ENCODE measurements at places on chromosomes 2 and 18.

DNA sequence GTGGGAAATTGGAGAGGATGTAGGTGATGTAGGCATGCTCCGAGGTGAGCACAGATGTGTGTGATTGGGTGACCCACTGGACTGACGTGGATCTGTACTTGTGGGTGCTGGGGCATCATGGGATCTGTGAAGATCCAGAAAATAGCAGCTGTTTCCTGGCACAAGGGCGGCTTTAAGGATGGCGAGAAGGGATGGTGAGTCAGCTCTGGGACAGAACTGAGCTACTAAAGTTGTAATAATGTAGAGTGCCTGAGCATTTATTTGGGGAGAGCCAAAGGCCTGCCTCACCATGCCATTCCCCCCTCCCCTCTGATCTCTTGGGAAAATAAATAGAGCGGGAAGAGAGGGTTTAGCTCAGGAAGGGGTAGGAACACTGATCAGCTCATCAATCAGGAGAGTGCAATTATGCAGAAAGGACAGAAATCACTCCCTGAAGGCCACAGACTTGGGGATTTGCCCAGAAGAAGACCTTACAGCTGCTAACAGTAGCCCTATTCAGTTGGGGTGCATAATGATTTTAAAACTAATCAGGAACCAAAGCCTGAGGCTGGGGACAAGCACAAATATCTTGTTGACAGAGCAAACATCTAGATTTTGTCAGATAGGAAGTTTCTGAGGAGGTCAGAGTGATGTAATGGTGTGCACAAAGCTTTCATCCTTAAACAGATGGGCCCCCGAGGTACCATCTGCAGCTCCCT, 30.3 kb downstream of the TANC1 start:
- DNase-seq = no peak

DNA sequence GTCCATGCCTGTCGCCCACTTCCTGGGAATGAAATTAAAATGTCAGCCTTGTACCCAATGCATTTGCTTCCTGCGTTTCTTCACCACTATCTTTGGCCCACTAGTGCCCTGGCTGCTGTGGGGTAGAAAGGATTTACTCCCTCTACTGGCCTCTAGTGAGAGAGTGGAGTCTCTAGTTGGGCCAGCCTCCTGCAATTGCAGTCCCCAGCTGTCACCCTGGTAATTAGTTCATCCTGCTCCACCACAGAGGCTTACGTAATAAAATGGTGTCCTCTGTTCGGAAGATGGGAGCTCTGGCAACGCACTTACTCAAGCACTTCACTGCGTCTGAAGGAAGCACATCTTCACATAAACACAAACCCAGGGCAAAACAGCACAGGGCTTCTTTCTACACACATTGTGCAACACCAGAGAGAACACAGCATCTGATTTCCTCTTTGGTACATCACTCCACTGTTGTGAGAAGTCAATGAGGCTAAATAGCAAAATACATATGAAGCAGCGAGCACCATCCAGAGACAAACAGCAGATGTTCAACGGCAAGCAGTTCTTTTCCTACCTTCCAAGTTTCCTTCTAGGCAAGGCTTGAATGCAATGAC, 274.6 kb downstream of the LRATD1 start:
- DNase-seq = no peak

DNA sequence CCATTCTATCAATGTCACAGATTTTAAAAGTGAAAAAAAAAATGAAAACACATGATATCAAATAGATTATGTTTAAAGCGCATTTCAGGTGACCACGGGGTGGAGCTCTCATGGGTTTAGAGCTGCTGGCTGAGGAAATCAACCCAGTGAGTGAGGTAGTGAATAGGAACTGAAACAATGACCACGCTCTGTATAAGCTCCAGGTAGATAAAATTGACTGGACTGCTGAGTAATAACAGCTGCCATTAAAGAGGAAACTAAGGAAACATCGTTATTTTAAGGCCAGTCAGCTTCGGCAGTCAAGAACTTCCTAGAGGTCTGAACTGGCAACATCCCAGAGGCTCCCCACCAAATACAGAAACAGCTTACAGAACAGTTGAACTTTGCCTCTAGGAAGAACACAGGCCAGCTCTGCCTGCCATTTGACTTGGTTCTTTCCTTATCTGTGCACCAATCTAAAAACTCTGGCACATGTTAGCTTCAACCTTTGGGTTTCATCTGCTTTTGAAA, 185.9 kb downstream of the PDE1A start:
- no peak for DNase-seq

- no peak for DNase-seq
Measured at GRCh38 chr2:117885308-117885707, 70.8 kb downstream of the DDX18 start.

- no peak for DNase-seq
Measured at GRCh38 chr18:32610176-32610575, 139.5 kb upstream of the GAREM1 start.

DNA sequence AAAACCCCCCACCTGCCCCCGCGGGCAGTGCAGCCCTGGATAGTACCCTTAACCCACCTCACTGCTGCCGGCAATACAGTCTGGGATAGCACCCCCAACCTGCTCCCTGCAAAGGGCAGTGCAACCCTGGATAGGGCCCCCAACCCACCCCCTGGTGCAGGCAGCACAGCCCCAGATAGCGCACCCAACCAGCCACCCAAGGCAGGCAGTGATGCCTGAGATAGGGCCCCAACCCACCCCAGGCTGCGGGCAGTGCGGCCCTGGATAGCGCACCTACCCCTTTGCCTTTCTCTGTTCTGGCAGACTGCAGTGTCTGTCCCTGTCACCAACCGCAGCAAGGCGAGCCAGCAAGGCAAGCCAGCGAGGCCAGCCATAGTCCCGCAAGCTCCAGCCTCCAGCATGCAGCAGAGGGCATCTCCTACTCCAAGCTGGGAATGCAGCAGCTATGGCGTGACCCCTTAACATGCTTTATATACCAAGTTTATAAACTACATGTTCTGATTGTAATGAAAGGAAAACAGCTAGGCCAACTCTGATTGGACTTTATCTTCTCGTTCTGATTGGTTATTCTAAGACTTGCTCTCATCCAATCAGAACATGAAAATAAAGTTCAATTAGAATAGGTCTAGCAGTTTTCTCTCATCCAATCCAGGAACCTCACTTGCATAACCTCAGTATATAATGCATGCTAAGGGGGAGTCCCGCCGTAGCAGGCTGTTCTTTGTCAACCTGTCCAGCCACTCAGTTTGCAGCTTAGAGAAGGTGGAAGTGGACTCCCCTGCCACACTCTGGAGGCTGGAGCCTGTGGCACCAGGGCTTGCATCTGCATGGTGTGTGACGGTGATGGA, 34.1 kb upstream of the ANKRD62 start:
- DNase-seq = no peak

DNA sequence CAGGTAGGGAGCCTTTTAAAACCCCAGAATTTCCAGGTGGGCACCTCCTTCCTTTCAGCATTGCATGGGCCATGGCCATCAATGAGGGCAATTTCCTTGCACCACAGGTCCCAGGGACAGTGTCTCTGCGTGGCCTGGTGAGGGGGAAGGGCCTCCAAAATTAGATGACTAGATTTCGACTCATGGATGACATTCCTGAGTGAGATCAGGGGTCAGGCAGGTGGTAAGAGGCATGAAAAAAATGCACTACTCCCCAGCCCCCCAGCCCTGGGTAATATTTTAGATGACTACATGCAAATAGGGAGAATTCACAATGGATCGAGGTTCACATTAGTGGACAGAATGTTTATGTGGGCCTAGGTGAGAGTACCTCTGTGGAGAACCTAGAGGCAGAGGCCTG, 19.0 kb upstream of the IGFBP5 start:
- DNase-seq = no peak

- DNase-seq = no peak
Measured at GRCh38 chr2:3169106-3169870, 208.3 kb downstream of the EIPR1 start.

- DNase-seq = no peak
Measured at GRCh38 chr2:217614498-217614897, 388.3 kb downstream of the TNS1 start.
